ENCODE measurements at places on chromosomes 5 and 9.
A peak's percentile ranks its signal among the peaks of the same experiment; 100 is the strongest.

DNA sequence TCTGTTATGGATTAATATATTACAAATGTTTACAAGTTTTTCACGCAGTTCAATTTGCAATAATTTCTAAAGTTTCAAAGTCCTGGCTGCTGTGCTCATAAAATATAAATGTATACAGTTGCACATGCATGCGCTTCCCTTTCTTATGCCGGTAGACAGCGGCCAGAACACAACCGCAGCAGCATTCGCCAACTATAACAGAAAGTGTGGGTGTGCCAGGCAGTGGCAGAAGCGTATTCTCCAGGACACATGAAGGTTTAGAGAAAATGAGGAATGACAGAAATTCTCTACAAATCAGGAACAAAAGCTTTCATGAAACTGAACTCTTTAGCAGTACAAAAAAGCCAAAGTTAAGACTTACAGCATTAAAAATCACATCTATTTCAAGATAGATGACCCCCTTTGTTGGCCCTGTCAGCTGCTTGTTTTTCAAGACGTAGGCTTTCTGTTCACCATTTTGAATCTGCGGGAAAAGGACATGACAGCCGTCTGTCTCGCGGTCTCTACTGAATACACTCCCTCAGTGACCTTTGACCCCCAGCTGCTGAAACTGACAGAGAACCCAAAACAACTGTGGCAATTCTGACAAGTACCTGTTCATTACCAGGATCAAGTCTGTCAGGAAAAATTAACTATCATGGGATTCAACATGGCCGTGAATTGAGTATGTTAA lies 252.2 kb downstream of the SLF1 start:
- no peak for DNase-seq

DNA sequence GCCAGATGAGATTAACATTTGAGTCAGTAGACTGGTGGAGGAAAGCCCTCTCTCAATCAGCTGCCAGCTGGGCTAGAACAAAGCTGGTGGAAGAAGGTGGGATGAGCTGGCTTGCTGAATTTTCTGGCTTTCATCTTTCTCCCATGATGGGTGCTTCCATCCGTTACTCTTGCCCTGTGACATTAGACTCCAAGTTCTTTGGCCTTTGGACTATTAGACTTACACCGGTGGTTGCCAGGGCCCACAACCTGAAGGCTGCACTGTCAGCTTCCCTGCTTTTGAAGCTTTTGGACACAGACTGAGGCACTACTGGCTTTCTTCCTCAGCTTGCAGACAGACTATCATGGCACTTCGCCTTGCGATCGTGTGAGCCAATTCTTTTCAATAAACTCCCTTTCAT lies 642.7 kb downstream of the TAF11L14 start:
- DNase-seq, result no peak

GRCh38 chr9:80899208-80899607 lies 790.1 kb downstream of the TLE1 start:
- no peak for DNase-seq

GRCh38 chr5:43874772-43875171 lies 271.8 kb downstream of the NNT start:
- no peak for DNase-seq

DNA sequence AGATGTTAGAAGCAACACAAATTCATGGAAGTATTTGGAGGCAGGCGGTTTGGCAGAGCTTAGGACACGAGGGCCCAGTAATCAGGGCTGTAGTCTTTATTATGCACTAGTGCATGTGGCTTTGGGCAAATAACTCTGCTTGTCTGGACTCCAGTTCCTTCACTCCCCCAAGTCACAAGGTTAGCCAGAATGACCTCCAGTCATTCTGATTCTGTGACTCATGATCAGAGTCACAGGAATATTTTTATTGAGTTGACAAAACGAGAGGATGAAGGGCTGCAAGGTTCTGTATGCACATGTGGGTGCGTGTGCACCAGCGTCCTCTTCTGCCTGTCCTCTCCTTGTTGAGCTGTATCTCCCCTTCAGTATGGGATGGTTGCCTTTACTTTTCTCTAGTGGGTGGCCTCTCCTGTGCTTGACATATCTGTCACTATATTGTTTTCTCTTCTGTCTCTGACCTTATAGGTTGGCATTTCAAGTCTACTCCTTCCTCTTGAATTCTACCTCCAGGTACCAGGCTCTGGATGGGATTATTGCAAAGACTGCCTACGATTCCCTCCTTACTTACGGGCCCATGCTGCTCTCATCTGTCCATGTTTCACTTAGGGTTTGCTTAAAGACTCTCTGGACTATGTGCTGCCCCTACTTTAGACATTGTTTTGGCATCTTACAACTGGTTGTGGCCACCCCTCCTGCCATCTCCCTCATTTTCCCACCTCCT lies 94.6 kb downstream of the KDM4C start:
- no peak for DNase-seq

DNA sequence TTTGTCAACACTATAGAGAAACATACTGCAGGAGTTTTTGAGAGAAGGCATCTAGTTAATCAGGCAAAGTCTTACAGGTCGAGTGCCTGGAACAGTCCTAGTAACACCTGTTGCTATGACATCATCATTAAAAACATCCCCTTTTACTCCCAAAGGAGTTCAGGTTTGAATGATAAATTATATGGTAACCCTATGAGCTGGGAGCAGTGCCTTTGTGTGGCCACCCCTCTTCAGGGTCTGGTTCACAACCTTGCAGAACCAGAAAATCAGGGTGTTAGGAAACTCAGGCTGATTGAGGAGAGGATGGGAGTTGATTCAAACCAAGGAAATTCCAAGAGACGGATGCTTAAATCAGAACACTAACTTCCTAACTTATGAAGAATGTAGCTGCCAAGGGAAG lies 179.1 kb upstream of the RASEF start:
- no peak for DNase-seq

DNA sequence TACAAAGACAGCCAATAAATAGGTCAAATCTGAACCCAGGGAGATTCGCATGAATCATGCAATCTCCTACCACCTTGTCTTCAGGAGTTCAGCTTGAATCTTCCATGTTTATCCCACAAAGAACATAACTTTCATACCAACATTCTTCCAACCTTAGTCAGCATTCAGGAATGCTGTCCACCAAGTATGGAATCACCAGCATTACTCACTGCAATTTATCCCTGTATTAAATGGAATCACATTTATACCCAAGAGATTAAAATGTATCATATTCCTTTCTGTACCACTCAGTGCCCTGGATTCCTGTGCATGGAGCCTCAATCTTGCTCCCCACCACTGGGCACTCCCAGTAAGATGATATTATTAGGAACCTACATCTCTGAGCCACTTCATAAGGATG lies 162.6 kb downstream of the GLIS3 start:
- DNase-seq, result no peak

GRCh38 chr5:1801967-1802295 lies 724 bp downstream of the NDUFS6 start:
- peak; percentile 31 for DNase-seq

GRCh38 chr5:126680191-126680817 lies 79.6 kb downstream of the PHAX start:
- no peak for DNase-seq

- DNase-seq, result no peak
Observed at GRCh38 chr5:102902647-102903046, 147.5 kb downstream of the PAM start.

DNA sequence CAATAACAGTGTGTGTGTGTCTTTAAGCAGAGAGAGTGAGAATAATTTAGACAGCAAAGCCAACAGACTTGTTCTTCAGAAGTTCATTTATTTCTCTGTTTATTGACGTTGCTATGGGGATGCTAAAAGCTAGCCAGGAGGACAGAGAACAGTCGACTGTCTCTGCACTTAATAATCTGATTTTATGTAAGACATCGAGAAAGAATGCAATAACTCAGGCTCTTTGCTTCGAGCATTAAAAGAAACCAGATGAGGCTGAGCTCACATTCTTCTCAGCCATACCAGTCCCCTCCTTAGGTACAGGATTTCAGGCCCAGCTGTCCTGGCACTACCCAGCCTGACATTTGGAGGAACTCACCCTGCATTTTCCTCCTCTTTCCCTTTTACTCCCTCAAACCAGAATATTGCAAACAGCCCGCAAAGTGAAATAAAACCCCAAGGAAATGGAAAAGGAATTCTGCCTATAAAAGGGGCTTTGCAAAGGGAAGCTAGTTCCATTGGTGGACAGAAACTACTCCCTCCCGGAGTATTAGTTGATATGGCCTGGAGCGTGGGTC lies 44.5 kb upstream of the DPYSL3 start:
- no peak for DNase-seq

DNA sequence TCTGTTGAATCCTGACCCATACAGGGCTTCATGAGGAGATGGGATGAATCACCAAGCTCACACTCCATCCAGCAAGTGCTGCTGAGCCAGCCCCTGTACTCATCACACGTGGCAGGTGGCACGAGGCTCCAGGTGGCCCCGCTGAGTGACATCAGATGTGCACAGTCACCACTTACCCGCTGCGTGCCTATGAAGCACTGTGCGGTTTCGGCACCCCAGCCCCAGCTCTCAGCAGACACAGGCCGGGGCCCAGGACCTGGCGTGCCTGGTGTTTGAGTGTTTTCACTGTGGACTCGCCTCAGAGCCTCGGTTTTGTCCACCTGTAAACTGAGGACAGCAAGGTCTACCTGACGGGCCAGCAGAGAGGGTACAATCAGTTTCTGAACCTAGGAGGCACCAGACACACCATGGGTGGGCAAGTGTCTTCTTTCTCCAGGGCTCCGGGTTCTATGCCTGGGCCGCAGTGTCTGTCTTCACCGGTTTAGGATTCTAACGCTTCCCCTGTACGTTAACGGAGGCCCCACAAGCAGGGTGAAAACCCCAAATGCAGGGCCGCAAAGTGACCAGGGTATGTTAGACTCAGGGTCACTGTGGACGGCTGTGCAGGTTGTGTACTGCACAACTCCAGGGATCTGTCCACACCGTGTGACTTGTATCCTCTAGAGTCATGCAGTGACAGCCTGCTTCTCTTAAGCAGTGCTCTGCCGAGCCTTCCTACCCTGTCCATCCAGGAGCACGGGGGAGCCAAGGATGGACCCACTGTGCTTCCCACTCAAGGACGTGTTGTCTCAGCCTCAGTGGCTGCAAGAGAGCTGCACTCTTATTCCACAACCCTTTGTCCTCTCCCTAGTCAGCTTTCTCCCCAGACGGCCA lies 44.3 kb upstream of the COL5A1 start:
- DNase-seq, result no peak

- DNase-seq, result no peak
Observed at GRCh38 chr9:101037430-101037829, 8.9 kb downstream of the PLPPR1 start.

DNA sequence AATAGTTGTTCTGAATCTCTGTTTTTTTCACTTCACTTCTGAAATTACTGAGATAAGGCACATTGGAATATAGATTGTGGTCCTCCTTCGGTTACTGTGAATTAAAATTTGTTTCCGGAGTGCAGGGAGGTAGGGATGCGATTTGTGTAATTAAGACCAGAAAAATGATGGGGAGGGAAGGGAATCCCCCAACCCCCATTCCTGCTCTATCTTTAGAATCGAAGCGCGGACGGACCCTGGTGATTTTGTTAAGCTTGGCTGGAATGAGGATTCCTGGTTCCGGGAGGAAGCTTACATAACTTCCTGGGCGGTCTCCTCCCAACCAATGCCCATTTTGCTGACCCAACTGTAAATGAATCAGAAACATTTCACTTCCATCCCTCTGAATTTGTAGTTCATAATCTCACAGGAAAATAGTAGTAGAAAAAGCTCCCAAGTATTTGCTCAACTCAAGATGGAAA lies 220.1 kb upstream of the MSX2 start:
- DNase-seq, result no peak

DNA sequence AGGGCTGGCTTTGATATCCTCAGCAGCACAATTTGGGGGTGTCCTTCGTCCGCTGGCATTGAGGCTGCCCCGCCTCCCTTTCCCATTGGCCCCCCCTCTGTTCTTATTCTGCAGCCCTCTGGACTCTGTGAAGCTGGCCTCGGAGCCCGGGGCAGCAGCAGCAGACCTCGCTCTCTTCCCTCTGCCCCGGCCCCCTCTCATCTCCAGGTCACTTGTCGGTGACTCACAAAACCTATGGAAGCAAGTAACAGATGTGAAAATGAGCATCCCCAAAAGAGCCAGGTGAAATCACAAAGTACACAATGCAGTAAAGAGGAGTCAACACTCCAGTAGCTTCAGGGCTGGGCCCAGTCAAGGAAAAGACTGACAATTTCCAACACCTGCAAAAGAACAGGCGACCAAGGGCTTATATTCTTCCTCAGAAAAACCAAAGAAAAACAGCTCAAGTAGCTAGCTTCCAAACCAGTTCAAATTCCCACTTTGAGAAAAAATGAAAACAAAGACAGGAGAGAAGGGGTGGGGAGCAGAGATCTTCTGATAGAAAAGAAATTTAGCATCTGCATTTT lies 97.5 kb downstream of the ZNF608 start:
- no peak for DNase-seq

DNA sequence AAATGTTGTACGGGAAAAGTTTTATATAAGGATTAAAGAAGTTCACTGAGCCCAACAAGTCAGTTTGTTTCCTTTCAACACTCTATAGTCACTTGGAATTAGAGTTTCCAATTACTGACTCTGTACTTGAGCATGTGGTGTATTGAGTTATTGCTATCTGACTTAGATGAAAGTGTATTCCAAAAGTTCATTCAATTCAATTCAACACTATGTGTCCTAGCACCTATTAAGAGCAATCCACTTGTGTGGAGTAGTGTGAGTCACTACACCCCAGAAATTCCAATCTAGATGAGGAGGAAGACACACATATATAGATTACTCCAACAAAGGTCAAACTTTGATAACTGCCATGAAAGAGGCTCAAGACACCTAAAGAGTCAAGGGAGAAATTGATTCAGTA lies 98.2 kb upstream of the SLCO6A1 start:
- no peak for DNase-seq

GRCh38 chr5:123628860-123629544 lies 117.0 kb downstream of the CSNK1G3 start:
- no peak for DNase-seq

- DNase-seq, result no peak
Observed at GRCh38 chr9:93288341-93288740, 104.4 kb downstream of the WNK2 start.

- no peak for DNase-seq
Observed at GRCh38 chr5:123046222-123046621, 9.7 kb upstream of the PPIC start.

- no peak for DNase-seq
Observed at GRCh38 chr9:137956039-137956438, 78.5 kb downstream of the CACNA1B start.

- no peak for DNase-seq
Observed at GRCh38 chr9:83281306-83282255, 218.6 kb upstream of the RASEF start.

GRCh38 chr5:173055722-173055982 lies 500 bp upstream of the CREBRF start:
- DNase-seq, result no peak

DNA sequence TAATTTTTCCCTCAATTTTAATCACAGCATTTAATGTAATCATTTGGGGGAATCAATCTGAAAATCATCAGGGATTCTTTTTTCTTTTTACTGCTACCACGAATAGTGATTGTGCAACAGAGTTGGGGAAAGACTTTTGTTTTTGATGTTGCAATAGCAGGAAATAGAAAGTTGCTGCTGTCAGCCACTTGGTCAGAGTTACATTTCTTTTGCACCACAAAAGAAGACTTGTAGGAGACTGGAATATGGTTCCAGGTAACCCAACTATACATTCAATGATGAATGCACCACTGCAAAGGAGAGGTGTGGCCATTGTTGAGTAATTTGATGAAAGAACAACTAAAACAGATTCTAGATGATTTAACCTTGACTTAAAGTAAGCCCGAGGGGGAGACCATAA lies 46.3 kb upstream of the PALM2AKAP2 start:
- DNase-seq, result no peak

GRCh38 chr9:16619402-16619801 lies 251.1 kb downstream of the BNC2 start:
- no peak for DNase-seq

GRCh38 chr5:171835066-171835465 lies 49.4 kb downstream of the SMIM23 start:
- no peak for DNase-seq

All from natural killer cell treated with Interleukin-12 subunit alpha and Interleukin-12 subunit beta and Interleukin-15 and Interleukin-18, amount 100 ng/mL, for 72 hours (primary cell).